NCI-H460 (cell line): ENCODE measurements at places on chromosomes 13 and 19. TPM values are rescaled to one million over a fixed set of nuclear protein-coding genes. Genes with fewer than 3 reads are reported as not detected.

Gene GRK1
- not detected in 2 replicates for total RNA-seq

Gene ZNF253
- 1.5 and 2.4 TPM in 2 replicates for total RNA-seq

Gene CYP4F12
- total RNA-seq, result not detected in 2 replicates

Gene PLPP2
- 91.1 and 102 TPM in 2 replicates for total RNA-seq

GRCh38 chr19:46944918-46945628 is 74.6 kb upstream of the NPAS1 start:
- no peak for DNase-seq

GRCh38 chr19:39828015-39828653 is 5.8 kb downstream of the DYRK1B start:
- no peak for DNase-seq
